ENCODE measurements at places on chromosomes 7 and 10.

DNA sequence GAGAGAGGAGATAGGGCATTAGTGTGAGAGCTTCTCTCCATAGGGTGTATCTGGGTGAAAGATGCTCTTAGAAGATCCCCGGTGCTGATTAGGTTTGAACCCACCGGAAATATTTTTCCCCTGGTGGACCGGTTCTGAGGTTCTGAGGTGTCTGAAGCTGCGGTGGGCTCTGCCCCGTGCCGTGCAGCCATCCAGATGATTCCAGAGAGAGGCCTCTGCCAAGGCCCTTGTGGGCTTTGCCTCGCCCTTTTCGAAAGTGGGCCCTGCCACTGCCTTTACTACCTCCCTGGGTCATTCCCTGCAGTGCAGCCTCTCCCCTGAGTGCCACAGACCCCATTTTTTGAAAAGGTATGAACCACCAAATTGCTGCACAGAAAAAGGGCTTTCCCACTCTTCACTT, 2.8 kb downstream of the GIMAP8 start:
- peaks cover 49% of the 10 kb centered on the region for H3K4me1 ChIP-seq
- no peak for DNase-seq
- H3K27me3 ChIP-seq = no peaks in the 10 kb centered on the region
- peak overlapping the region; percentile 100 for H3K27ac ChIP-seq
- H3K4me3 ChIP-seq = peak overlapping the region; percentile 93

DNA sequence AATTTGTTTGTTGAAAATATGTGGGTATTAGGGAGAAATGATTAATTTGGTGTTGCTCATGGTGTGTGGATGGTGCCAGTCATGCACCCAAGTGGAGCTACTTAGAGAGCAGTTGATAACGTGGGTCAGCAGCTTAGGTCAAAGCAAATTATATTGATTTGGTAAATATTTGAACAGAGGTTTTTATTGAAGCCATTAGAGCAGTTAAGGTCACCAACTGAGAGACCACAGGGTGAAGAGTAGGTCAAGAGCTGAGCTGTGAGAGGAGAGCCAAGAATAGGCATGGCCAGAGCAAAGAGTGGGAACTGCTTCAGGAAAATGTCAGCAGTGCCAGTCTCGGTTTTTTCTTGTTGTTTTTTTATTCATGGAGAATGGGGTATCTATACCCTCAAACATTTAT, 97.9 kb downstream of the TMEM168 start:
- H3K27me3 ChIP-seq = no peaks in the 10 kb centered on the region
- no peaks in the 10 kb centered on the region for H3K4me1 ChIP-seq
- DNase-seq = no peak
- no peak overlapping the region for H3K4me3 ChIP-seq
- no peaks in the 10 kb centered on the region for H3K36me3 ChIP-seq

DNA sequence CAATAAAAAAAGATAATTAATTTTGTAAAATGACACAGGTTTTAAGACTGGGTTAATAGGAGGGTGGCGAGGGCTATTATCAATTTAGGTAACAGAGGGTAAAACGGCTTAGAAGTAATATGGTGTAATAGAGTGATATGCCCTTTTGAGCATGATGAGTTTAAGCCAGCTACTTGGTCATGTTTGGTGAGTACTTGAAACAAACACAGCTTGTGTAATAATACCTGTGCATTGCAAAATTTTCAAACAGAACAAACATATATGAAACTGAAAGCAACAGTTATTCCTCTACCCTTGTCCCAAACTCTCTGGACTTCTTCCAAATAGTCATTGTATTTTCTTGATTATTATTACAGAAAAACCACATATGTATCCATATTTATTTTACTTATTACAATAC, 241.7 kb downstream of the MAGI2 start:
- H3K36me3 ChIP-seq = no peaks in the 10 kb centered on the region
- no peak overlapping the region for H3K4me3 ChIP-seq
- H3K4me1 ChIP-seq = no peaks in the 10 kb centered on the region
- no peaks in the 10 kb centered on the region for H3K27me3 ChIP-seq
- no peak overlapping the region for H3K27ac ChIP-seq

DNA sequence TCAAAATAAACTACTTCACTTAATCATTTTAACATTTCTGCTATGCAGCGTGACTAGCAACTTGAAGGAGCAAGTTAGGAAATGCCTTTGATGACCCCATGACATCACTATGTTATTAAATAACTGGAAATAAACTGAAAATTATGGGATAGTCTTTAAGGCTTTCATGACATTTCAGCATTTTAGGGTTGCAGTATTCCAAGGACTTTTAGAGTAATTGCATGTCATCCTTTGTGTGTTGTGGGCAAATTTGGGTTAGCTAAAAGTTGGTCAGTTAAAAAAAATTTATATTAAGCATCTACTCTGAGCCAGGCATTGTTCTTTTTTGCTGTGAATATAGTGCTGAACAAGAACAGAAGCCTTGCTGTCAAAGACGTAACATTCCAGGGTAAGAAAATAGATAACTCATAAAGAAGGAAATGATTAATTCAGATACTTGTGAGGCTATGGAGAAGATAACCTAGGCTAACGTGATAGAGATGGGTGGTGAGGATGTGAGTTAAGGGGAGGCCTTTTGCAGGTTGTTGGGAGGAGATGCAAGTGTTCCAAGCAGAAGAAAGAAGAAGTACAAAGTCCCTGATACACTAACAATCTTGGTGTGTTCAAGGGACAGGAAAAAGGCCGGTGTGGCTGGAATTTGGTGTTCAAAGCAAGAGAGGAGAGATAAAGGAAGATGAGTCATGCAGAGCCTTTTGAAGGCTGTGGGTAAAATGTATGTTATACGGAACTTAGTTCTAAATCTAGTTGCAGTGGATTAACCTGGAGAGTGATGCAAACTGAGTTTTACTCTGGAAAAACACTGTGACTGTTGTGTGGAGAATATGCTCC, 610.2 kb downstream of the AUTS2 start:
- H3K27me3 ChIP-seq = no peaks in the 10 kb centered on the region
- DNase-seq = no peak
- H3K4me1 ChIP-seq = no peaks in the 10 kb centered on the region
- H3K36me3 ChIP-seq = no peaks in the 10 kb centered on the region
- H3K4me3 ChIP-seq = no peak overlapping the region

GRCh38 chr10:2731940-2732339, 335.4 kb upstream of the PFKP start:
- peaks cover 2% of the 10 kb centered on the region for H3K36me3 ChIP-seq
- no peak overlapping the region for H3K4me3 ChIP-seq
- H3K4me1 ChIP-seq = no peaks in the 10 kb centered on the region
- DNase-seq = no peak
- no peak overlapping the region for H3K27ac ChIP-seq

DNA sequence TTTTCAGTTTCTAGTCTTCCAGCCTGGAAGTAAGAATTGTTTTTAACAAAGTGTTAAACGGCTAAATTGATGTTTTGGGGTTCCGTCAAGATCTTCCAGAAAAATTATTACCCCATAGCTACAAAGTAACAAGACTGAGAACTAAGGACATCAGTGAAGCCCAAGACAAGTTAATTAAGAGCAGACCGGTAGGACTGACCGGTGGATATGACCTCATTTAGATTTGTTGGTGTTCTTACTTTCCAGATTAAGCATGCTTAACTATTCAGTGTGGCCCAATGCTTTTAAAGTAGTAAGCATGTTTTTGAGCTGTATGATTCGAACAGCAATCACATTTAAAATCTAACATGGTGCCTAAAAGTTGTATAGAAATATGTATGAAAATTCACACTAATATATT, 73.1 kb upstream of the RPA3 start:
- H3K27me3 ChIP-seq = no peaks in the 10 kb centered on the region
- H3K4me3 ChIP-seq = no peak overlapping the region
- H3K4me1 ChIP-seq = peaks cover 3% of the 10 kb centered on the region
- H3K27ac ChIP-seq = no peak overlapping the region
- no peak for DNase-seq

All from T-helper 17 cell (primary cell).